Stimulated activated CD8-positive, alpha-beta memory T cell treated with anti-CD3 and anti-CD28 coated beads, Interleukin-15, amount 100 ng/mL, for 1 hour (primary cell): ENCODE measurements at places on chromosomes 5 and 9.

DNA sequence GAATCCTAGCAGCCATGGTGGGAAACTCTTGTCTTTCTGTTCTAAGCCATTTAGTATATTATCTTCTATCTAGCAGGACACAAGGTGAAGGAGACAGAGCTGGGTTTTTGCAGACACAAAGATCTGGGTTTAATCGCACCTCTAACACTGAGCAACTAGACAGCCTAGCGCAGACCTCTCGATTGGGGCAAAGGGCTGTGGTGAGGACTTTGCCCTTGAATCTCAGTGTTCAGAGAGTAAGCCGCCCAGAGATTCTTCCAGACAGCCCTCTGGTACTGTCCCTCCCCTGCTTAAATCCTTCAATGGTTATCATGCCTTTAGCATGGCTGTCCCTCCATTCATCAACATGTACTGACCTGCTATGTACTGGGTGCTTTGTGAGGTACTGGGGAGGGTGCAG is 128.1 kb downstream of the CRB2 start:
- no peak for DNase-seq

GRCh38 chr5:66701244-66701643 is 105.1 kb downstream of the MAST4 start:
- no peak for DNase-seq

- no peak for DNase-seq
Observed at GRCh38 chr9:115122937-115123336, 5.0 kb upstream of the TNC start.

GRCh38 chr9:72396247-72397091 is 31.5 kb upstream of the ZFAND5 start:
- DNase-seq, result no peak

DNA sequence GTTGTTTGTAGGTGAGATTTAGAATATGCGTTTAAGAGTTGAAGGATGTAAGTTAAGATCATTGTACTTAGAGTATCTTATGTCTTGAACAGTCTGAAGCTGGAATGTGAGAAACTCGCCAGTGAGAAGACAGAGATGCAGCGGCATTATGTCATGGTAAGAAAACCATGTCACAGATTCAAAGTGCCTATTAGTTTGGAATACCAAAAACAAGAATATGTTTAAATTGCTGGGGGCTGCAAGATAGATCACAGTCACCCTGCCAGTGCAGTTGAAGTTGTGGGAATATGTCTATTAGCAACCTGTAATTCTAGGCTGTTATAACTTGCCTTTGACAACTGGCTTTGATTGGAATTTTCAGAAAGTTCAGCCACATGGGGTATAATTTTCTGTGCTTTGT is 3.0 kb downstream of the TLE4 start:
- no peak for DNase-seq

GRCh38 chr9:121947775-121948174 is 145.3 kb downstream of the TTLL11 start:
- DNase-seq, result no peak

- no peak for DNase-seq
Observed at GRCh38 chr9:117917873-117918272, 213.7 kb downstream of the TLR4 start.
